ENCODE measurements at places on chromosomes 1 and 21.

- no peak for DNase-seq
Observed at GRCh38 chr1:166933140-166933539, 42.2 kb downstream of the ILDR2 start.

DNA sequence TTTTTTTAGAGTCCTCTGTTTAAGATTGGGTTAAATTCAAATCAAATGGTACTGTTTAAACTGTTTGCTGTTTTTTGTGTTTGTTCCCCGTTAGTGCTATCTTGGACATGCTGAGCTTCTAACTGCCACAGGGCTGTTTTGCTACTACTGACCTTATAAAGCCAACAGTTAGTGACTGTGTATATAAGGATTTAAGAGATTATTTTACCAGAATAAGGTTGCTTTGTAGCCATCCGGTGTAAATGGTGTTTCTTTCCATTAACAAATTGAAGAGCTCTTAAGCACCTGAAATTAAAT lies 37.0 kb downstream of the ZNF281 start:
- DNase-seq = no peak

- no peak for DNase-seq
Observed at GRCh38 chr1:3403388-3404231, 50.9 kb upstream of the ARHGEF16 start.

GRCh38 chr1:13407811-13408210 lies 2.4 kb upstream of the PRAMEF20 start:
- no peak for DNase-seq

DNA sequence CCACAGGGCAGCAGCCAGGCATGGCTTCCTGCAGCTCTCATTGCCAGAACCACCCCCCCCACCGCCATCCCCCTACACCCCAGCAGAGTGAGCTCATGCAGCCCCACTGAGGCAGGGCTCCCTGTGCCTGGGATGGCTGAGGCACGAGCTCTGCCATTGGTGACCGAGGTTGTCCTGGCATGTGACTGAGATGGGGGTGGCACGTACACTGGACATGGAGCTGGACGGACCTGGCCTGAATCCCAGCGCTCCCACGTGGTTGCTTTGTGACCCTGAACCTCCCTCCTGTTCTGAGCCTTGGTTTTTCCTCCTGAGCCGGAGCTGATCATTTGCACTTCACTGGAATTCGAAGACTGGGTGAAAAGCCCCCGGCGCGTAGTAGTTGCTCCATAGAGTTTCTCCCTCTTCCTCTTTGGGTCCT lies 28.3 kb downstream of the ALPL start:
- no peak for DNase-seq

GRCh38 chr1:201391651-201392511 lies 7.2 kb downstream of the LAD1 start:
- no peak for DNase-seq

GRCh38 chr1:102120910-102121309 lies 124.2 kb upstream of the OLFM3 start:
- no peak for DNase-seq

DNA sequence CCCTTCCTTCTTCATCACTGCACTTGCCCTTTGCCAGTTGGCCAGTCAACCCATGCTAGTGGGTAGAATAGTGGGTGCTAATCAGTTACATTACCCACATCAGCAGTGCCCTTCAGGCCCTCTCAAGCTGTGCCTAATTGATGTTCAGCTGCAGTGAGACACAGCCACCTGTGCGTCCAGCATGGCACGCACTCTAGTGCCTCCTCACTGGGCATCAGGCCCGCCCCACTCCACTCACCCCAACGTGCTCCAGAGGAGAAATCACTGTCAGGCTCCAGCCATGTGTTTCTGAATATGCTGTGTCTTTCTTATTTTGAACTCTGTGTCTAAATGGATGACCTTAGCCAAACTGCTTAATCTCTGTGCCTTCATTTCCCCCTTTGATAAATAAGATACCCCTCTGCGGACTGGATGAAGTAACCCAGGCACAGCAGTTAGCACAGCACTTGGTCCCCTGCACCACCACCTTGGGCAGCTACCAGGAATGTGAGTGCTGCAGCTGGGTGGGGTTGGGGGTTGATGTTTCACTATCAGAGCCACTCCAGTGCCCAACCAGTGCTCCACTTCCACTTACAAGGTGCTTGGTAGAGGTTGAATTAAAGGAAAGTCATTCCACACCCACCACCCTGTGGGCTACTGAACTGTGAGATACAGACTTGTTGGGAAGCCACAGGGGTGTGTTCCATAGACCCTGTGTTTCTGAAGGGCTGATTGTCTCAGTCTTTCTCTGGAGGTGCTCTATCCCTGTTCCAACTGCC lies 8.9 kb upstream of the ADORA3 start:
- DNase-seq = no peak

DNA sequence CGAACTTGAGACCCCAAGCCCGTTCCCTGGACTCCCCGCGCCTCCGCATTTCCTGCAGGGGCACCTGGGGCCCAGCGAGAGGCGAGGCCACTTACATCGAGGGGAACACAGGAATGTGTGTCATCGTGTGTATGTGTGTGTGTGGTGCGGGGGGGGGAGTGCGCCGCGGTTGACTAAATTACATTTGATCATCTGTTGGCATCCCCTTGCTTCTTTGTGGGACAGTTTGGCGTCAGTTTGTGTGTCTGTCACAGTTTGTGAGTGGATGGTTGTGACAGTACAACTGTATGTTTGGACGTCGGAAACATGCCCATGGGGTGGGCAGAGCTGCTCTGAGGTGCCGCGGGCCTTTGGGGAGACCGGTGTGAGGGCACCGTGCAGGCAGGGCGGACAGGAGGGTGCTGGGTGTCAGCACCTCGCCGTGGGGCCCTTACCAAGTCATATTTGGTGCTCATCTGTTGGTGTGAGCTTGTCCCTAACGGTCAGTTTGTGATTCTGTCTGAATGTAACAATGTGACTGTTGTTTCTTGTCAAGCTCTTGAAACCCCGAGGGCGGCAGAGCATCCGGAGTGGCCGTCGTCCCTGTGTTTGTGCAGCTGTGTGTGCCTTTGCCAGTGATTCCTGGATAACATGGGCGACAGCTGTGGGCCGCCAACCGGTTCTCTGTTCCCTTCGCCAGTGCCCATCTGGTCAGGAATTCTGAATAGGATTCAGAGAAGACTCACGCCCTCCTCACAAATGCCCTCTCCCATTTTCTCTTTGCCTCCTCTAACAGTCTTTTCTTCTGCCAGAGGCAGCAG lies 899 bp downstream of the OPRD1 start:
- DNase-seq = no peak

DNA sequence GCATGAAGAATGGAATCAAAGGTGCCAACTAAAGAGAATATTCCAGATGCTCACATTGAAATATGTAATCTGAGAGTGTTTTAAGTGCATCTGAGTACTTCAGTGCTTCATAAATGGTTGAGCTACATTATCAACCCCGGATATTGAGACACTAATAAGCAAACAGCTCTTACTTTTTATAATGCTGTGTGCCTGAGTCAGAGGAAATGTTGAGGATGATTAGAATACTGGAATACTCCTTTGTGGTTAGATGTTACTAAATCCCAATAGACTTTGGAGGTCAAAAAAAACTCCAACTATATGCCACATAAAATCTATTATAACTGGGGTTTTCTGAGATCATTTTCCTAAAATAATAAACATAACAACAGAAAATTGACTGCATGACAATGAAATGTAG lies 12.5 kb upstream of the KCNA3 start:
- no peak for DNase-seq

GRCh38 chr1:64861611-64862010 lies 104.7 kb downstream of the JAK1 start:
- DNase-seq = peak; percentile 55

DNA sequence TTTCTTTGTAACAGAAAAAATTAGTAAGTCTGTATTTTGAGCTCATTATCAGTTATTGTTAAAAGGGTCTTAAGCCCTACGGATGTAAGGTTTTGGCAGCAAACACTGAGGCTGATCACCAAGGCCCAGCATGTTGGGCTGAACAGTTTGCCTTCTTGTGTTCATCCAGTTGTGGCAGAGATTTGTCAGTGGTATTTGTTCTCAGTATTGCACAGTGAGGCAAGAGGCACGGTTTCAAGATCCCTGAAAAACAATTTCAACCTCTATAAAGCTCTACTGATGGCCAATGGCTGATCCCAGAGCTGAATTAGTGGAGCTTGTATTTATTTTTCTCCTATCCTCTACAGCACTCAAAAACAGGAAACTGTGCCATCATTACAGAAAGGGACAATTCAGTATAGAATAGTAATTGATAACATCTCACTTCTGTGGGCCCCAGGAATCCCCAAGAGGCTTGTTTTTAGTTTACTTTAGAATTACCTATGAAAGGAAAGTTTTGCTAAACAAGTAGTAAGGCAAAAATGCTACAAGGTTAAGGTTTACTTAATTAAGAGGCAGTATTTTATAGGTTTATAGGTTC lies 191.8 kb upstream of the RAB4A start:
- no peak for DNase-seq

DNA sequence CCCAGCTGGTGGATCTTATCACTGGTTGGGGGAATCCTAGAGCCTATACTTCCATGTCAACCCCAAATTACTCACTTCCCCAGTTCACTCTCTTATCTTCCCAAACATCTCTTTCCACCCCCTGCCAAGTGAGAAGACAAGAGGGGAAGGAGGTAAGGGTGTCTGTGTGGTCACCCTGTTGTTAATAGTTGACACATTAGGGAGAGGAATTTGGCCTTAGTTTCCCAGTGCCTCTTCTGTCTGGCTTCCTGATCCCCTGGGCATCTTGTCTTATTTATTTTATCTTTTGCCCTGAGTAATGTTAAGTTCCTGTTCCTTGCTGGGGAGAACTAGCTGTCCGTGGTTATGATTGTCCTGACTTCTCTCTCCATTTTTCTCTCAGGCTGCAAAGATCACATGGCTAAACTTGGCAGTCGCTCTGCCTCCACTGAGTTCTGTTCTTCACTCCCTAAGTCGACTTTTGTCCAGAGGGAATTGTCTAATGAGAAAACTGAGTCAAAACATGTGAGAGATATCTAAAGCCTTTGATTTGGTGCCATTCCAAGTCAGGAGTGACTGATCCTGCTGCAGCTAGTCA lies 157.1 kb upstream of the SYT6 start:
- peak; percentile 59 for DNase-seq

GRCh38 chr1:26094677-26095383 lies 16.8 kb upstream of the PDIK1L start:
- DNase-seq = no peak
